ENCODE measurements at places on chromosomes 7 and 10.
A peak's percentile ranks its signal among the peaks of the same experiment; 100 is the strongest.

DNA sequence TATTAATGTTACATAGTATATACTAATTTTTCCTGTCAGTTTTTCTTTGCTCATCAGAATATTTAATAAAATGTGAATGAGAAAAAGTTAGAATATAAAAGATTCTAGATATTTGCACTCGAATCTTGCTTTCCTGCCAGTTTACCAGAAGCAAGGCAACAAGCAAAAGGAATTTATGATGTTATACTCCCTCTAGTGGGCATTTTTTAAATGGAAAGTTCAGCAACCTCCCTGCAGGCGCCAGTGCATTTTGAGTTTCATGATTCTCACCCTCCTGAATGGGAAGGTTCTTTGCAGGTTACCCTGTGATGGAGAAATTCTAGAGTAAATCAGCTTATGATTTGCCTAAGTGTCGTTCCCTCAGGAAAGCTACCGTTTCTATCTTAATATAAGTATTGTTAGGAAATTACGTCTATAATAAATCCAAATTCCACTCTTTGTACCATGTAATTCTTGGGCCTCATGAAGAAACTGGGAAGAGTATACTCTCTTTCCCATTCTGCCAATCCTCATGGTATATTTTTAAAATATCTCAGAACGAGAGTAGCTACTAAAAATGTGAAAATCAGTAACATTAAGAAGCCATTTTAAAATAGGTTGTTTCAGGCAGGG, 350.0 kb downstream of the CRPPA start:
- no peak for DNase-seq

- no peak for DNase-seq
Observed at GRCh38 chr10:87659571-87660483, at the start of gene PAPSS2. Gene PAPSS2, plus strand, starts transcription at chr10:87659878. Its CDS starts 104 bp downstream, at chr10:87659982.

GRCh38 chr10:34786464-34786863, 28.6 kb downstream of the PARD3 start:
- no peak for DNase-seq

GRCh38 chr10:112330162-112330561, 43.8 kb upstream of the ACSL5 start:
- DNase-seq, result no peak

DNA sequence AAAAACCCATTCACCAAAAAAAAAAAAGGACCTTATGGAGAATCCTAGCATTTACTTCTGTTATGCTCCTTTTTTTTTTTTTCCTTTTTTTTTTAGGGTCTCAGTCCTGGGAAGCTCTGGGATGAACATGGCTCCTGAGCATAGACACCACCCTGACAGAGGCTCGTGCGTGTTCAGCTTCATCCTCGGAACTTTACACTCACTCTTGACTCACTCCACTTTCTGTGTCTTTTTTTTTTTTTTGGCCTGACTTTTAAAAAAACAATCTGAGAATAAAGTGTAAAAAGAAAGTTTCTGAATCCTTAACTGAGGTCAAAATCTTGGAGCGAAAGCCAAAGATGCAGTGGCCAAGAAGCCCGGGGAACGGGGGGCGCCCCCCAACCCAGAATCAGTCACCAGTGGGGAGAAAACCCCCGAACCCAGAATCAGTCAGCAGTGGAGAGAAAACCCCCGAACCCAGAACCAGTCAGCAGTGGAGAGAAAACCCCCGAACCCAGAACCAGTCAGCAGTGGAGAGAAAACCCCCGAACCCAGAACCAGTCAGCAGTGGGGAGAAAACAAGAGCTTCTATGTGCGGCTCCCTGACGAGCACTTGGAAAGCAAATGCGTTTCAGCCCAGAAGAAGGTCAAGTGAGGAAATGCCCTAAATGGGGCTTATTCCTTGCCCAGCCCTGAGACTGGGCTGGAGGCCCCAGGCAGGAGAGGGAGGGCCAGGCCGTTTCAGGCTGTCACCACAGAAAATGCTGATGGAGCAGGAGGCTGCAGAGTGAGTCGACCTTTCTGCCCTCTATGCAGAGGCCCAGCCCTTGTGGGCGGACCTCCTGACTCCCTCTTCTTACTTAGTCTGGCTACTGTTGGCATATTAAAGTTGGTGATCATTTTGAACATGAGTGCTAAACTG, 19.0 kb upstream of the PFKP start:
- no peak for DNase-seq

GRCh38 chr10:75910032-75910431, 478.6 kb downstream of the LRMDA start:
- no peak for DNase-seq

DNA sequence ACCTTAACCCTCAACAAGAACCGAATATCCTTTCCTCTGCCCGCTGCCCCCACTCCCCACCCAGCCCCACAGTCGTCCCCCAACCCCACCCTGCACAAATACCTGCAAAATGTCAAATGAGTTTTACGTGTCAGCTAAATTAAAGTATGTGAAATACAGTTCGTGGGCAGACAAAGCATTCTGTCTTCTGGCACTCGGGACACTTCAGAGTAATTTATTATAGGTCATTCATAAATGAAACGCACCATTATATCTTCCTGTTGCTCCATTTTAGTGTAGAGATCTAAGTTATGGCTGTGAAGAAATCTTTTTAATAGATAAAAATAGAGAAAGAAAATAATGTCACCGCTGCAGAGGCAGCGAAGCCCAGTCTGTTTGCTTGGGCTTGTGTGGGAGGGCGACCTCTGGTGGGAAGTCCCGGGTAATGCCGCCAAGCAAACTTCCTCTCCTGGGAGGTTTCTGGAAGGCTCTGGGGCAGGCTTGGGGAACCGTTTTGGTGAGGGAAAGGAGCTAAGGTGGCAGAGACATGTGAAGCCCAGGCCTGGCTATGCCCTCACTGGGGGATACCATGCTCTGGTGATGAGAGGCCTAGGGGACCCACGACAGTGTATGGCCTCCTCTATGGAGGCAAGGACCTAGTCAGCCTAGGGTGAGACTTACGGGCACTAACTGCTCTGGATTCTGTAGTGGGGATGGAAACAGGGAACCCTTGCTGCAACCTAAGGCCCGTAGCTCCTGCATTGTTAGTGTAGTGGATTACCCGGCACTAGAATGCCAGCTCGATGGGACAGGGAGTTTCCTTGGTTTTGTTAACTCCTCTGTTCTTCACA, 604.9 kb downstream of the LRMDA start:
- peak; percentile 34 for DNase-seq

GRCh38 chr7:106127984-106128780, 16.1 kb upstream of the SYPL1 start:
- no peak for DNase-seq

DNA sequence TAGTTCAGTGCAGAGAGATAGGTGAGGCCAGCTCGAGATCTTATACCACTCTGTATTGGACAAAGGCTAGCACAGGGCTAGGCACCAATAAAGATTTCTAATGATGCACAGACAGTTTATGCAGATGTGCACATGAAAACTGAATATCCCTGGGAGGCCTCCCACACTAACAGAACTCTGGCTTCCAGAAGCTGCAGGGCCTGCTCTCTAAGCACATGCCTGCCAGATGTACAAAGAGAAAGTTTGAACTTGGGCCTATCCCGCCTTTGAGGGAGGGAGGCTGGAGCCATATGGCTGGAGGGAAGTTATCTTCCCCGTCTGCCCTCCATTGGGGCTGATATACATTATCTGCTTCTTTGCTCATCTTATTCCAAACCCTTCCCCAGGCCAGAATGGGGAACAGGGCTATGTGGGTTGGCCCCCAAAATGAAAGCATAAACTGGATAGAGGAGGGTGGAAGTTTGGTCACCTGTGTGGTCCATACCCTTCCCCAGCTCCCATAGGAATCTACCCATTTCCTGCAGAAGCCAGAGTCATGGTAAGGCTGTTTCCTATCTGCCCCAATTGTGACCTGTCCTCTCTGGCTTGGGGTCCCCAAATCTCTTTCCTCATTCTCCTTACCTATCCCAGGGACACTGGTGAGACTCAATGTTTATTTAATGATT, 3.8 kb downstream of the KAZALD1 start:
- no peak for DNase-seq

- DNase-seq, result no peak
Observed at GRCh38 chr10:2817940-2818636, 249.3 kb upstream of the PFKP start.

Data from bone marrow (tissue), 2 donors.